H9 (cell line): ENCODE measurements at places on chromosomes 3 and 15.
A peak's percentile ranks its signal among the peaks of the same experiment; 100 is the strongest.

GRCh38 chr3:69983546-69984265, 15.8 kb upstream of the SAMMSON start:
- DNase-seq: no peak

DNA sequence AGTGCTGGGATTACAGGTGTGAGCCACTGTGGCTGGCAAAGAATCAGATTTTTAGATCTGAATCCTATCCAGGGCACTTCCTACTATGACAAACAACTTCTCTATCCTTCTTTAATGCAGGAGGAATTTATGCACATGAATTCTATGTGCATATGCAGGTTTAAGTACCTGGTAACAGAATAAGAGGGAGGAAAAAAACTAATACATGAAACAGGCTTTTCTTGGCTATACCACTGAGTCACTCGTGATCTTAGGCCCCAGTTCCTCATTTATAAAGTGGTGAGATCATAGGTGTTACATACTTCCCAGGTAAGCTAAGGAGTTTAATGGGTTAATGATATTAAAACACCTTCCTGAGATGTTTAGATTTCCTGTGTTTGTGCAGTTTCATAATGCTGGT, 108.2 kb downstream of the TP63 start:
- no peak for DNase-seq

GRCh38 chr15:71337197-71337845, 222.1 kb downstream of the THSD4 start:
- peak; percentile 39 for DNase-seq

DNA sequence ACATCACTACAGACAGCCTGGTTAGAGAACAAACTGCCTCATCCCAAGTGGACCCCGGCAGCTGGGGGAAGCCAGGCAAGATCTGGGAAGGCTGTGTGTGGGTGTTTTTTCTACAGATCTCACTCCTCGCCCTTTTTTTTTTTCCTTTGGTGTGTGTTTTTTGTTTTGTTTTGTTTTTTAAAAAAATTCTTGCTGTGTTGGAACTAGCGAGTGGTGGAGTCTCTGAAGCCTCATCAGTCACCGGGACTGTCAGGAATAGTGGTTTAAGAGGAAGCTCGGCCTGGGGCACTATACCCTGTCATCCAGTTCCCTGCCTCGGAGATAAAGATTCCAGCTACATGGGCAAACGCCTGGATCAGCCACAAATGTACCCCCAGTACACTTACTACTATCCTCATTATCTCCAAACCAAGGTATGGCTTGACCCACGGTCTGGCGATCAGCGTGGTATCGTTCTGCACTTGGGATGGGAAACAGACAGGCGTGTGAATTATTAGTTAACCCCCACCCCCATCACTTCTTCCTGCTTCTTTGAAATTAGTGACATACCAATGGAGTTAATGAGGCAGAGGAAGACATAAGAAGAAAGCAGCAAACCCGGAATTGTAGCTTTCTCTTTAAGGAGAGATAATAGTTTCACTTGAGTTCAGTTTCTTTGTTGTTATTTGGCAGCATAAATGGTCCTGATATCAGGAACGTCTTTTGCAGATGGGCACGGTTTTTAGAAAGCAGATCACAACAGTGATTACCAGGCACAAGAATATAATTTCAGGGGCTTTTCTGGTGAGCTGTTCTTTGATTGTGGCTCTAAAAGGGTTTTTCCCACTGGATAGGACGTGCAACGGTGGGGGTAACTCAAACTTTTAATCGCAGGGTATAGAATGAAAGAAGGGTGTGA, 722 bp downstream of the RBMS3 start:
- peak; percentile 29 for DNase-seq

DNA sequence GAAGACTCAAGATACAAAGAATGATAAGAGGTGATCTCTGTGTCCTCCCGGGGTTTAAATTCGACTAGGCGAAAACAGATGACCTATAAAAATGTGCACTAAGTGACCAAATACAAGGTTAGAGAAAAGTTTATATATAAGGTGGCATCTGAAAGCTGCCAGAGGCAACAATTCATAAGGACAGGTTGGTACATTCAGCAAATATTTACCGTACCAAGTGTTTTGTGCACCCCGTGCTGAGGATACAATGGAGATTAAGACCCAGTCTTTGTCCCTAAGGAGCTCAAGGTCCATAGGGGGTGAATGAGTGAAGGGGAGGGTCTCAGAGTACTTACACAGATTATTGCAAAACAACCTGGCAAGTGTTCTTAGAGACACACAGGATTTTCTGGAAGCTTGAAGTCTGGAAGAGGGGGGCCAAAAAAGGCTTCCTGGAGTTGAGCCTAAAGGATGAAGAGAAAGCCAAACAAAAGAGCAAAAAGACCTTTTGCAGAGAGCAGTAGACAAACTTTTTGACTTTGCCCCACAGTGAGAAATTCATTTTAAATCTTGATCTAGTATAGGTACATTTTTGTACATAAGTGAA, 71.4 kb upstream of the LRIG1 start:
- no peak for DNase-seq

- no peak for DNase-seq
These were observed 44.8 kb downstream of the POLR2M start for GRCh38 chr15:57751177-57751800.

GRCh38 chr3:109089265-109089664, 28.7 kb downstream of the MORC1 start:
- no peak for DNase-seq
